ENCODE measurements at places on chromosomes 5 and 9. TPM values are rescaled to one million over a fixed set of nuclear protein-coding genes. Genes with fewer than 3 reads are reported as not detected.

Gene ACOT12
- not detected for total RNA-seq

Gene ELAVL2
- 1.4 TPM for total RNA-seq

Gene ZBTB5
- 34.2 TPM for total RNA-seq

Gene LRRC26
- not detected for total RNA-seq

Gene RACK1
- total RNA-seq, result 2,083 TPM

Gene PHPT1
- 168 TPM for total RNA-seq
